ENCODE measurements at places on chromosomes 5 and 9. TPM values are rescaled to one million over a fixed set of nuclear protein-coding genes. Genes with fewer than 3 reads are reported as not detected.

The RXFP3 gene
- total RNA-seq, result not detected

The KIF24 gene
- 1.5 TPM for total RNA-seq

The RNF180 gene
- total RNA-seq, result not detected

The PRR7 gene
- total RNA-seq, result 10.6 TPM

The LCN15 gene
- not detected for total RNA-seq

DNA sequence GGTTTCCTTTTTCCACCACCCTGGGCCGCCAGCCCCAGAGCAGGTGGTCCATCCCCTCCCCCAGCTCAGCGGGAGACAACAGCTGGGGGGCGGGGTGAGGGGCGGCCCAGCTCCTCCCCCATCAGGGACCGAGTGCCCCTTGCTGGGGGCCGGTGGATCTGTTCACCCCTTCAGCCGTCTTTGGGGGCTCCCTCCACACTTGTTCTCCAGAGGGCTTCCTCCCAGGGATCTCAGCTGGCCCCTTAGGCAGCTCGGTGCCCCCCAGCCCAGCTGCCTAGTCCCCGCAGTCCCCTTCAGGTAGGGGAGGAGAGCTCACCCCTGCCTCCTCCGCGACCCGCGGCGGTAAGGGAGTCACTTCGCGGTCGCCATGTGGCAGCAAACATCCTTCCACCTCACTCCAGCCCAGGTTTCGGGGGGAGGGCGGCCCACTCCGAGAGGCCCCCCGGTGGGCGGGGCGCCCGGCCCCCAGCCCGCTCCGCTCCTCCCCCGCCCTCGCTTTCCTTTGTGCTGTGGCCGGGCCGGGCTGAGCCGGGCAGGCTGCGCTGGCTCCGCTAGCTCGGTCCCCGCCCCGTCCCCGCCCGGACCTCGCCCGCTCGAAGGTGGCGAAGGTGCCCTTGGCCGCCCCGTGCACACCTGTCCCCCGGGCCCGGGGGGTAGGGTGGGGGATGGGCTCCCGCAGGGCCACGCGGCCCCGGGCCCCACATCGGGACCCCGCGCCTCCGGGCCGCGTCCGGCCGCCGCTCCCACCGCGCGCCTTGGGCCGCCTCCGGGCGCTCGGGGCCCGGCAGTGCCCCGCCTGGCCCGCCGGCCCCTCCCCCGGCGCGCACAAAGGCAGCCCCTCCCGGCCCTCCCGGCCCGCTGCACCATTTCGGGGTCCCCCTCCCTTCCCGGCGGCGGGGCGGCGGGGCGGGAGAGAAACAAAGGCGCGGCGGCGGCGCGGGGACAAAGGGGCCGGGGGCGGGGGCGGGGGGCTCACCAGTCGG lies 683 bp downstream of the DBN1 start:
- H3K27ac ChIP-seq, result peak overlapping the region; percentile 97
- no peak for DNase-seq
- H3K4me1 ChIP-seq, result peaks cover 75% of the 10 kb centered on the region
- peak overlapping the region; percentile 92 for H3K4me3 ChIP-seq
- peaks cover 43% of the 10 kb centered on the region for H3K27me3 ChIP-seq

DNA sequence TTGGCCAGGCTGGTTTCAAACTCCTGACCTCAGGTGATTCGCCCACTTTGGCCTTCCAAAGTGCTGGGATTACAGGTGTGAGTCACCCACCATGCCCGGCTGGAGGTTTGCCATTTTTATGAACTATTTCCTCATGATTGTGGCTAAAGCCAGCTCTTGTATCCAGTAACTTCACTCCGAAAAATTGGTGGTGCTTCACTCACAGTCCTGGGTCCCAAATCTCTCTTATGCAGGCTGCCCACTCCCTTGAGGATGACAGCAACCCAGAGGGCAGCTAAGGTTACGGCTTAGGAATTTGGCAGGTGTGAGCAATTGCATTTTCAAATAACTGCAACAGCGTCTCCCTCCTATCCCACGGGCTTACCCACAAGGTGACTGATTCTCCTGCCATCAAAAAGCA lies 23.4 kb upstream of the FUBP3 start:
- H3K4me1 ChIP-seq, result no peaks in the 10 kb centered on the region
- 0 out of 2 replicates have a peak, but pooled peaks cover 4% of the 10 kb centered on the region for H3K36me3 ChIP-seq
- peaks cover 19% of the 10 kb centered on the region for H3K27me3 ChIP-seq
- DNase-seq, result no peak
- H3K27ac ChIP-seq, result no peak overlapping the region

DNA sequence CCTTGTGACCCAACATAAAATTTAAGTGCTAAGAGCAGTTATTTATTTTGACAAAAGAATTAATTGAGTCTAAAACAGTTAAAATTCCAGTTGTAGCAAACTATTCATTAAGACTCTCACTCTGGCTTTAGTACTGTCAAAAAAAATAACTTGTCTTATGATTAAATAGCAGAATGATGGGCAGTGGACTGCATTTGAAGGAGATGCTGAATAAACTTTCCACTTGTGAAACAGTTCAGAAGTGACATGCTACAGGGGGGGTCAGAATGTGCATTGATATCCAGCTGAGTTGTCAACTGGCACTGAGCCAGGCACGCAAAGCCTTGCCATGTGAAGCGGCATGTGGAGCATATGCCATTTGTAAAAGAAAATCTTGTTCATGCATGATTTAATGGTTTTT lies 76.0 kb downstream of the FCHO2 start:
- peak overlapping the region; percentile 68 for H3K27ac ChIP-seq
- peak; percentile 81 for DNase-seq
- peaks cover 2% of the 10 kb centered on the region for H3K27me3 ChIP-seq
- H3K36me3 ChIP-seq, result peaks cover 9% of the 10 kb centered on the region
- H3K4me3 ChIP-seq, result peak overlapping the region; percentile 69

GRCh38 chr5:152864991-152865390 lies 459.9 kb upstream of the NMUR2 start:
- H3K4me1 ChIP-seq, result no peaks in the 10 kb centered on the region
- no peak overlapping the region for H3K4me3 ChIP-seq
- H3K36me3 ChIP-seq, result no peaks in the 10 kb centered on the region
- no peak for DNase-seq
- no peaks in the 10 kb centered on the region for H3K27me3 ChIP-seq

- no peak overlapping the region for H3K27ac ChIP-seq
- no peak for DNase-seq
- H3K27me3 ChIP-seq, result peaks cover 4% of the 10 kb centered on the region
These were observed 138.4 kb downstream of the KCTD16 start for GRCh38 chr5:144308906-144309670.

- H3K36me3 ChIP-seq, result no peaks in the 10 kb centered on the region
- peaks cover 47% of the 10 kb centered on the region for H3K27me3 ChIP-seq
- DNase-seq, result no peak
These were observed 70.5 kb downstream of the GTF3C4 start for GRCh38 chr9:132740526-132741309.

DNA sequence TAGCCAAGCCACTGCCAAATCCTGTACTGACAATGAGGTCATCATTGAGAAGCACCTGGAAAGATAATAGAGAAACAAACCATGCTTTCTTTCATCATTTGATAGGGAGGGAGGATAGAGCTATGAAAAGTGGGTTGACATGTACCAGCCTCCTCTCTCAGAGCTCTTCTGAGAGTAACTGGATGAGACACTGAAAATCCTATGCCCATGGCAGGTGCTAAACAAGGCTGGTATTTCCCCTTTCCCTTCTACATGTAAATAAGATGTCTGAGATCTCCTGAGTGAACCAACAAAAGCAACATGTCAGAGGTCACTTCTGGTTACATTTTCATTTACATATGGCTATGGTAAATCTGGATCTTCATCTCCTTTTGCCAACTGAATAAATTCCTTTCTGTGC lies 45.3 kb upstream of the TRAF1 start:
- DNase-seq, result no peak
- H3K4me3 ChIP-seq, result no peak overlapping the region
- H3K27ac ChIP-seq, result no peak overlapping the region

GRCh38 chr5:14226992-14227391 lies 83.8 kb downstream of the TRIO start:
- H3K27ac ChIP-seq, result peak overlapping the region; percentile 47
- no peak for DNase-seq
- peaks cover 68% of the 10 kb centered on the region for H3K36me3 ChIP-seq
- no peak overlapping the region for H3K4me3 ChIP-seq

DNA sequence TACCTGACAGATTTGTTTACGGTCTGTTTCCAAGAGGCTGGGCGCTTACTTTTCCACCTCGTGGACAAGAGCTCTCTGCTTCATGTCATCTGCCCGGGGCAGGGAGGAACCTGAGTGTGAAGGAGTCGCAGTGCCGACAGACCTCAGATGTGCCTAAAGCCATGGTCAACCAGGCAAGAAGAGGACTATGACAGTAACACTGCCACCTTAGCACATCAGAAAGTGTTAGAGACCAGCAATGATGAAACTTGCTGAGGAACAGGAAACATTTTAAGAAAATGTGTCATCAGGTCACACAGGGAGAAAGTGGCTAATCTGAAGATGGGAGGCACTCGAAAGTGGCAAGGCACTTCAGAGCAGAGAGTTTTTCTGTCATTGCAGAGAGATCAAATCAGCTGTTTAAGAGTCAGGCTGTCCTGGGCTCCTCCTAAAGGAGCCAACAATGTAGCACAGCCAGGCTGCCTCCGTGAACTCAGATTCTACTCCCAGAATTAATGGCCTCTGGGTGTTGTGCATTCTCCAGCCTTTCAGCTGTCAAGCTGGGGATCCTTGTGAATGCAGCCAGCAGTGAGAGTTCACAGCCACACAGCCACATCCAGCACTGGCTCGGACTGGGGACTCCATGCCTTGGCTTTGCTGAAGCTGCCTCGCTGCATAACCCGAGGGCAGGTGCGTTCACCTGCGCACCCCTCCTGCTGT lies 94.6 kb downstream of the RAPGEF1 start:
- H3K36me3 ChIP-seq, result peaks cover 4% of the 10 kb centered on the region
- H3K4me1 ChIP-seq, result peaks cover 41% of the 10 kb centered on the region
- peak; percentile 22 for DNase-seq
- H3K27ac ChIP-seq, result peak overlapping the region; percentile 72

DNA sequence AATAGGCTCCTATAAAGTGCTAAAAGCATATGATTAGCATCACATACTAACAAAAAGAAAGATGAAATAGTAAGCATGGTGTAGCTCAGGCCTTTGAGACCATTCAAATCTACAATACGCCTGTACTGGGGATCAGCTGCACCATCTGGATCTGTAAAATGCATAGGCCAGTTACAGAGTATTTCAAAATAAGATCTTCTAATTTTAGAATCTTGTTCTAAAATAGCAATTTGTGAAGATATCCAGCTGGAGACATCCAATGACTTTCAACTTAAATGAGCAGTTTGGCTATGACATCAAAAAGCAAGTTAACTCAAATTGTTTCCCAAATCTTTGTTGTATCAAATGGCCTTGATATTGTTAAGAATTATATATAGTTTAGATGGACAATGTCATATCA lies 386.3 kb downstream of the MRPS30 start:
- no peaks in the 10 kb centered on the region for H3K4me1 ChIP-seq
- H3K36me3 ChIP-seq, result no peaks in the 10 kb centered on the region
- no peak for DNase-seq
- no peaks in the 10 kb centered on the region for H3K27me3 ChIP-seq

- peaks cover 9% of the 10 kb centered on the region for H3K27me3 ChIP-seq
- H3K4me1 ChIP-seq, result peaks cover 24% of the 10 kb centered on the region
- no peaks in the 10 kb centered on the region for H3K36me3 ChIP-seq
- H3K4me3 ChIP-seq, result peak overlapping the region; percentile 94
- peak overlapping the region; percentile 68 for H3K27ac ChIP-seq
These were observed 813 bp upstream of the AGTPBP1 start for GRCh38 chr9:85742597-85742936.

Measured in HFFc6 (cell line).